Epithelial cell of esophagus (primary cell): ENCODE measurements at places on chromosomes 5 and 9.

- peak; percentile 87 for DNase-seq
These were observed 44.8 kb upstream of the ALDOB start for GRCh38 chr9:101480386-101480785.

- DNase-seq = no peak
These were observed 103.0 kb upstream of the CTSL start for GRCh38 chr9:87622923-87623322.

GRCh38 chr9:20486552-20486951, 135.7 kb downstream of the MLLT3 start:
- no peak for DNase-seq

DNA sequence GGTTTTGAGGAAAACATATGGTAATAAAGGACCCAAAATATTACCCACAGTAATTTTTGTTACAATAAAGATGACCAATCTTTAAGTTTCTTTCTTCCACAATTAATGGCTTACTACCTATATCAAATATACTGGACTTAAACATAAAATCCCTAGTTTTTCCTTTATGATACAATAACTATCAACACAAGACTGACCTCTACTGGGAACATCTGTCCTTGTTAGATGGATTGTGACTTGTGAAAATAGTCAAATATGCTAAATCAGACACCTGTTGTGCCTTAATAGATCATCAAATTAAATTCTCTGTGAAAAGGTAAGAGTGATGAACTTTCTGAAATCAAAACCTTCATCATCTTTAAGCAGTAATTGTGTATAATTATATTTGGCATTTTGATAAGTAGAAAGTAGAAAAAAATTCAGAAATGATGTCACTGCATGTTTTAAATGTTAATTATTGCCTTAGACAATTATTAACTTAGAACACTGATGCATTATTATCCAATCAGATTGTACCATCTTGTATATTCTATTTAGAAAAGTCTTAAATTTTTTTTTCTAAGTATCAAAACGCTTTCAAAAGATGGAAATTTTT, 113.6 kb downstream of the DEPDC1B start:
- DNase-seq = peak; percentile 44

- DNase-seq = no peak
These were observed 3.6 kb upstream of the CPEB4 start for GRCh38 chr5:173884402-173885053.

DNA sequence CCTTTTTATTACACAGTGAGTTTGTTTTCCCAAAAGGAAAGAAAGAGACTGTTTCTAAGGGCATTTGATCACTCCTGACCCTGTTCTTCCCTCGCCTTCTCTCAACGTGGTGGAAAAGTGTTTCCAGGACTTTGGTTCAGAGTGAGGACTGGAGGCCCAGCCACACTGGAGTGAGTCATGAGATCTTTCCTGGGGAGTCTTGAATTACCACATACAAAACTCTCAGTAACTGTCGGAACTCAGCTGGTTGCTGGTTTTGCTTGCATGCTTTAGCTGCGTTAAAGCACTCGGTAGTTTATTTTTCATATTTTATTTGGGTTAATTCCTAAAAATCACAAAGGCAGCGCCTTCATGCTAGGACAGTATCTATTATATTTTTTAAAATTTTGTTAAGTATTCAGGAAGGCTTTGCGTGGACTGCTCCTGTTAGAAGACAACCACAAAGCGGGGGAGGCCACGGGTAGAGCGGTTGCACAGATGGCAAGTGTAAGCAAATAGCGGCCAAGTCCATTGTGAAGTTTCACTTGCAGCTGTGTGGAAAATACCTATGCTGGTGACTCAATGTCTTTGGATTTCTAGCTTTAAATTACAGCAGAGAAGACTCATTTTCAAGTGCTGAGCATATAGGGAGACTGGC, 77.7 kb downstream of the ARSB start:
- DNase-seq = peak; percentile 63

DNA sequence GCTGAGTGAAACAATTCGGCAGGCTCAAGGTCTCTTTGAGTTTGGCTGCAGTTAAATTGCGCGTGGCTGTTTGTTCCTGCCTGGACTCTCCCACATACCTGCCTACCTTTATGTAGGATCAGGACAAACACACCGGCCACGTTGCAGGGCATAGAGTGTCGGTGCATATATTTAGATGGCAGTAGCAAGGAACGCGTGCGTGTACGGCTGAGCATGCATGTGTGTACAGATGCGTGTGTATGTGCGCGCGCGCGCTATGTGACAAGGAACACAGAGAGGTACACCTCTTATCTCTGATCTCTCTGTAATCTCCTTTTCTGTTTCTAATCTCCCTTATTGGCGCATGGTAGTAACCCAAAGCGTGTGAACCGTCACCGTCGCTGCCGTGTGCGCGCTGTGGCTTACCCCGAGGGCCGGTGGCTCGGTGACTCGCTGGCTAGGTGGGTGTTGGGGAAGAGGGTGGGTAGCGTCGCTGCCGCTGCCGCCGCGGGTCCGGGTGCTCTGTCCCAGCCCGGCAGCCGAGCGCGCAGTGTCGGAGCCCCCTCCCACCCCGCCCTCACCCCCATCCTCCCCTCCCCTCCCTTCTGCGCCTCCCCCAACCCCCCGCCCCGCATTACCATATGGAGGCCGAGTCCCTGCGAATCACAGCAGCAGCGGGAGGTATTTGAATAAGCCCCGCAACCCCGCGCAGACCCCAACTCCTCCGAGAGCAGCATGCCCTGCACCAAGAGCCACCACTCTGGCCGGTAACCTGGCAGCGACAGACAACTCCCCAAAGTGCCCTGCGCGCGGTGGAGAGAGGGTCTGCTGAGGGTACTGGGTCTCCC, 204.8 kb downstream of the MEF2C start:
- DNase-seq = no peak

- DNase-seq = peak; percentile 97
These were observed 97.1 kb downstream of the ENC1 start for GRCh38 chr5:74543162-74543995.

DNA sequence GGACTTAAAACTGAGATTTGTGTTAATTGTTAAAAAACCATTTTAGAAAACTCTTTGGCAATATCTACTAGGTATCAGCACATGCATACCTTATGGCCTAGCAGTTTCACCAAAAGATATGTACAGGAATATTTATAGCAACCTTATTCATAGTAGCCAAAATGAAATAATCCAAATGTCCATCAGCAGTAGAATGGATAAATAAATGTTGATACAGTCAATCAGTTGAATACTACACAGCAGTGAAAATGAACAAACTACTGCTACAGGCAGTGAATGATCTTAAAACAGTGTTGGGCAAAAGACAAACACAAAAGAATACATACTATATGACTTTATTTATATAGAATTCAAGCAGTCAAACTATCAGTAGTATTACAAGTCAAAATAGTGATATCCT, 16.4 kb downstream of the RFESD start:
- no peak for DNase-seq

- no peak for DNase-seq
These were observed 63.1 kb upstream of the TTC23L start for GRCh38 chr5:34775886-34776285.

GRCh38 chr5:52771343-52772039, 16.2 kb upstream of the ITGA1 start:
- no peak for DNase-seq

DNA sequence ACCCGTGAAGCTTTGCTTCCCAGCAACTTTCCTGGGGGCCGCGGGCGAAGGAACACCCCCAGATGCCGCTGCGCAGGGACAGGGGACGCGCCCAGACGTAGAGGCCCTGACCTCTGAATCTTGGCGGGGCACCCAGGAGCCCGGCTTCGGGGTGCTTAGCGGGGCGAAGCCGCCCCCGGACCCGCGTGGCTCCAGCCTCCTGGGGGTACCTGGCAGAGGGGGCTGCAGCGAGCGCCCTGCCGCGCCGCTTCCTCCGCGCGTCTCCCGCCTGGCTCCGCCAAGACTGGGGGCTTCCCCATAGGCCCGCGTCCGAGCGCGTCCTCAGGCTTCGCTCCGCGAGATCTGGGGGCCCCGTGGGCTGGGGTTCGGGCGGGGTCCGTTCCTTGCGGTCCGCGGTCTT, 23.0 kb upstream of the ZNF782 start:
- DNase-seq = no peak

DNA sequence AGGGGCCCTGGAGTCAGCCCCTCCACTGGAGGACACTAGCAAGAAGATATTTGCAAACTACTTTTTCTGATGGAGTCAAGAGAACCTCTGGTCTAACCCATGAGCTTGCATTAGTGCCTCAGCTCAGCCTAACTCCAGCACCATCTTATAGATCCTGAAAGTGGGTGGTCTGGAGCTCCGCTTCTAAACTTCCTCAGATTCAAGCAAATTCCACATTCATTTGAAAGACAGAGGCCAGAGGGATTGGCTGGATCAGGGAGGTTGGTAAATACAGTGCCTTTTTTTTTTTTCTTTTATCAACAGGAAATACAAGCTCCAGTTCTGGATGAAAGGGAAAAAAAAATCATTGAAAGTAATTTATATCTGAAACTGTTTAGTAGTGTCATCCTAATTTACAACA, 99.9 kb downstream of the ENC1 start:
- no peak for DNase-seq

DNA sequence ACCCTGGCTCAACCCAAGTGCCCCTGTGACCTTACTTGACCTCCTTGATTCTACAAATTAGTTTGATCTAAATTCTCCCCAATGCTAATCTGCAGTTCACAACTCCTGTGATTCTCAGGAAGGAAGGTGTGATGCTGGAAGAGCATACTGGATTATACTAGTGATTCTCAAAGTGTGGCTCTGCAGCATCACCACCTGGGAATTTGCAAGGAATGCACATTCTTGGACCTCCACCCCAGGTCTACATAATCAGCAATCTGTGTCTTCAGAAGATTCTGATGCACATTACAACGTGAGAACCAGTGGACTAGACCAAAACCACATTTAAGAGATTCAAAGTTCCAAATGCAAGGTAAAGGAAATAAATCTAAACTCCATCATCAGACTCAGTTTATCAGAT, 198.6 kb downstream of the AGTPBP1 start:
- no peak for DNase-seq

GRCh38 chr5:149679876-149680809, 50.0 kb upstream of the PPARGC1B start:
- no peak for DNase-seq

GRCh38 chr9:33161589-33162132, 5.5 kb downstream of the B4GALT1 start:
- peak; percentile 91 for DNase-seq

- DNase-seq = no peak
These were observed 49.3 kb upstream of the VCAN start for GRCh38 chr5:83422284-83422683.

- DNase-seq = peak; percentile 7
These were observed 91.9 kb upstream of the C9orf72 start for GRCh38 chr9:27665136-27665535.

DNA sequence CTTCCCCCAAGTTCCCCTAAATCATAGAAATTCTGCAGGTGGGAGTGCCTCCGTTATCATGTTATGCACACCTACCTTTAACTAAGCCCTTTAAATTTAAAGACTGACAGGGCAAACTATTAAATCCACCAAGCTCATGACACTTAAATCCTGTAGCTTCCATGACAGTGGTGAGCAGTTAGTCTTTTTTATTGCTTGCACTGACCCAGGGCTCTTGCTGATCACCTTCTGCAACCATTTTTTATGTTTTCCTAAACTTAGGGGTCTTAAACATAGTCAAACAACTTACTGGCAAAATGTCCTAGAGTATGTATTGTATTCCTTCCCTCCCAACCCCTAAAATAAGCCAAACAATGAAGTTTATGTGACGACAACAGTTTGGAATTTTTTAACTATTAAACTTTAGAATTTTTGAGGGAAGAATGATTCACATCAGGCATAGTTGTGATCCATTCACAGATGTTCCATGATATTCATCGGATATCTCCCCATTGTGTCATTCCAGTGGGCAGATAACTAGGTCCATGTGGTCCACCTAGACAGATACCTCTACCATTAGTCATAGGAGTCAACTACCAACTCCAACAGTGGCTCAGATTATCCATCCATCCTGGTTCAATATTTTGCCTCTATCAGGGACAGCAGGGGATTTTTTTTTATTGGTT, 283.1 kb downstream of the ADAMTS6 start:
- DNase-seq = peak; percentile 93

DNA sequence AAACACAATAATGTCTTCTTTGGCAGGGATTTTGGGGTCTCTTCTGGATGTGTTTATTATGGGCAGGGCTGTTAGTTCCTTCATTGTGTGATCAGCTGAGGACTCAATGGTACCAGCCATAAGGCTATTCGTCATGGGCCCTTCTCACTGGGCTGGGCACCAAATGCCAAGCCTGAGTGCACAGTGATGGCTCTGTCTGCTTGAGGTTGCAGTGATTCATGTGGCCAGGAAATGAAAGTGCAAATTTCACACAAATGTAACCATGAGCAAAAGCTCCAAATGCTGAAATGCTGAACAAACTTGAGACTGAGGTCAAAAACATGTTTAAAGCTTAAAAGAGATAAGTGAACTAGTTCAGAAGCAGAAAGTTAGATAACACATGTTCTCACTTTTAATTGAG, 191.0 kb downstream of the TARS1 start:
- DNase-seq = no peak

DNA sequence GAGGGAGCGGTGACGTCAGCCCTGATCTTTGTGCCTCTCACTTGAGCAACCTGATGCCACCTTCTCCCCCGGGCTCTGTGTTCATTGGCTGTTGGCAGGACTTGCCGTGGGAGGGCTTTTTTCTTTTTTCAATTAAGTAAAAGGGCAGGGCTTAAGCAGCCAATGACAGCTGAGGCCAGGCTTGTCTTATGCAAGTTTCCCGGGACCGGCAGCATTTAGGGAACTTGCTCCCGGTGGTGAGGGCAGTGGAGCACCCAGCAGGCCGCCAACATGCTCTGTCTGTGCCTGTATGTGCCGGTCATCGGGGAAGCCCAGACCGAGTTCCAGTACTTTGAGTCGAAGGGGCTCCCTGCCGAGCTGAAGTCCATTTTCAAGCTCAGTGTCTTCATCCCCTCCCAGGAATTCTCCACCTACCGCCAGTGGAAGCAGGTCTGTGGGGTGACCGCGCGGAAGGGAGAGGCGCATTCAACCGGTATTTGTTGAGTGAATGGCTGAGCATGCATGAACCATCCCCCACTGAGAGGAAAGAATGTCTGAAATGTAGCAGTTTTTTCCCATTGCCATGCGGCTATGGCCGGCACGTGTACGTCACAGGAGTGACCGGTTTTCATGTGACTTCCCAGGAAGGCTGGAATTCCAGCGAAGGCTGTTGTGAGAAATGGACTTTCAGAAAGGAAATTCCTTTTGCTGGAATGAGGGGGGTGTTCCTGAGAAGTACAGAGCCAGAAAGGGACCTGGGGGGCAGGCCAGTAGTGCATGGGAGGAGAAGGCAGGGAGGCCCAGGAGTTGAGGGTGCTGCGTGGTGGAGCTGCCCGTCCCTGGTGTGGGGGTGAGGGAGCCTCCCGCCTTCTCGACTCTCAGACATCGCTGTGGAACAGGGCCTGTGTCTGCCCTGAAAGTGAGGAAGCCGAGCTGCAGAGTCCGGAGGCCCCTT, 29.0 kb downstream of the PTGES2 start:
- peak; percentile 99 for DNase-seq
